ENCODE measurements at places on chromosomes 3 and 15. TPM values are rescaled to one million over a fixed set of nuclear protein-coding genes. Genes with fewer than 3 reads are reported as not detected.

Gene TPRG1
- 3.0 TPM for total RNA-seq

DNA sequence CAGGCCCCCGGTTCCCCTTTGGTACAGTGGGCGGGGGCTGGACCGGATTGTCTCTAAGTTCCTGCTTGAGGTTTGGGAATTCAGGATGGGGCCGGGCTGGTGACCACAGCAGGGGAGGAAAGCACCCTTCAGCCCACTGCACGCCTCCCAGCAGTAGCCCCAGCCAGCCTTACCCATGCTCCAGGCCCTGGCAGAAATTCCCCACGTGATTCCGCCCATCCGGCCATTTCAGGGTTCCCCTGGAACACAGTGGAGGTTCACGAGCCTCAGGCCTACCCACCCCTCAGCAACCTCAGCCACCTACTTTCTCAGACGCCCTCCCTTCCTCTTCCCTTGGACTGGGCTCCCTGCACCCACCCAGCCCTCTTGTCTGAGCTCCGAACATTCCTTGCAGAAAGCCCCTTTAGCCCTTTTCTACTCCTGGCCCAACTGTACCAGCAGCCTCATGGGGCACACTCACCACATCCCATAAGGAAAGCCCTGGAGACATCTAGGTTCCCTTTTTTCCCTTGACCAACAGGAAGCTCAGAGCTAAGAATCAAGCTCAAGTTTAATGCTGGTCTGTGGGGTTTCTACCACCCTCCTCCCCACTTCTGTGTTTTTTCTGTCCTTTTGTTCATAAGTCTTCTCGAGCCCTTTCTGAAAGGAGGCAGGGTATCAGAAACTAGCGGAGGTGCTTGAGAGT, 11.5 kb downstream of the ALS2CL start:
- H3K36me3 ChIP-seq: peaks cover 5% of the 10 kb centered on the region
- no peak overlapping the region for H3K4me3 ChIP-seq
- no peak overlapping the region for H3K27ac ChIP-seq
- DNase-seq: no peak

Gene SLC6A20
- not detected for total RNA-seq

Gene HIGD2B
- not detected for total RNA-seq

DNA sequence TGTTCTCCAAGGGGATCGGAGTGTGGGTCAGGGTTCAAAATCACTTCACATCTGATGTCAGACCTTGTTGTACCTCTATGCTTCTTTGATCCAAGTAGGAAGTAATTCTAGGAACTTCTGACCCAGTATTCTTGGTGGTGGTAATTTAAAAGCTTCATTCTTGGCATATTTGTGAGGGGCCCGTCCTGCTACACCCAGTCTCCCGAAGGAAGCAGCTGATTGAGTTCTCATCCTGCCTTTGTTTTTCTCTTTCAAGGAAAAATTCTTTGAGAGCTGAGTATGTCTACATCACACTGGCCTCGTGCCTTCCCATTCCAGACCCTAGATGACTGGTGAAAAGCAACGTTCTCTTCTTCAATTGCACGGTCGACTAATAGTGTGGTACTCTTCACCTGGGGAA, 234.4 kb upstream of the TPRG1 start:
- H3K27me3 ChIP-seq: no peaks in the 10 kb centered on the region
- no peak overlapping the region for H3K4me3 ChIP-seq
- peaks cover 16% of the 10 kb centered on the region for H3K4me1 ChIP-seq
- peaks cover 5% of the 10 kb centered on the region for H3K36me3 ChIP-seq

GRCh38 chr3:172454180-172454579, 5.9 kb upstream of the GHSR start:
- H3K27me3 ChIP-seq: peaks cover 38% of the 10 kb centered on the region
- H3K27ac ChIP-seq: no peak overlapping the region
- peaks cover 6% of the 10 kb centered on the region for H3K4me1 ChIP-seq
- H3K36me3 ChIP-seq: no peaks in the 10 kb centered on the region

GRCh38 chr3:59620325-59620724, 570.5 kb upstream of the CFAP20DC start:
- peaks cover 6% of the 10 kb centered on the region for H3K27me3 ChIP-seq
- no peak for DNase-seq
- H3K36me3 ChIP-seq: peaks cover 7% of the 10 kb centered on the region
- no peak overlapping the region for H3K4me3 ChIP-seq
- H3K27ac ChIP-seq: no peak overlapping the region

Gene CCR3
- not detected for total RNA-seq

Gene DLL4
- not detected for total RNA-seq

DNA sequence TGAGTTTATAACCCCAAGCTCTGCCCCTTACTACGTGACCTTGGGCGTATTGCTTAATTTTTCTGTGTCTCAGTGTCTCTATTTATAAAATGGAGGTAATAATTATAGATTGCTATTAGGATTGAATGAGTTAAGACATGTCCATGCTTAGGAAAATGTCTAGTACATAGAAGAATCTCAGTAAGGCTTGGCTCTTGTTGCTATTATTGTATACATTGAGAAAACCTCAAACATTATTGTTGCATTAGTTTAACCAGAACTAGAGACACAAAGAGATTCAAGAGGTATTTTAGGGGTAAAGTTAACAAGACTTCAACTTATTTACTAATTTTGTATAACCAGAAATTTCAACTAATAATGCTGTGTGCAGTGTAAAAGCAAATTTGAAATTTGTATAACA, 66.7 kb downstream of the MEF2A start:
- peak overlapping the region; percentile 22 for H3K27ac ChIP-seq
- H3K4me1 ChIP-seq: peaks cover 83% of the 10 kb centered on the region
- H3K27me3 ChIP-seq: no peaks in the 10 kb centered on the region
- DNase-seq: no peak
- H3K36me3 ChIP-seq: peaks cover 38% of the 10 kb centered on the region

Gene LRRN1
- total RNA-seq: 2.2 TPM

- no peak overlapping the region for H3K27ac ChIP-seq
- no peaks in the 10 kb centered on the region for H3K4me1 ChIP-seq
- no peaks in the 10 kb centered on the region for H3K36me3 ChIP-seq
- DNase-seq: no peak
- H3K27me3 ChIP-seq: peaks cover 5% of the 10 kb centered on the region
- no peak overlapping the region for H3K4me3 ChIP-seq
These were observed 192.5 kb downstream of the RSL24D1 start for GRCh38 chr15:55003965-55004873.

Gene RBMS3
- 82.6 TPM for total RNA-seq

GRCh38 chr3:169390741-169391305, 272.7 kb downstream of the MECOM start:
- H3K27ac ChIP-seq: peak overlapping the region; percentile 38
- H3K36me3 ChIP-seq: no peaks in the 10 kb centered on the region
- H3K27me3 ChIP-seq: no peaks in the 10 kb centered on the region
- no peak overlapping the region for H3K4me3 ChIP-seq

- H3K36me3 ChIP-seq: no peaks in the 10 kb centered on the region
- peak; percentile 87 for DNase-seq
- peaks cover 39% of the 10 kb centered on the region for H3K27me3 ChIP-seq
- H3K4me1 ChIP-seq: no peaks in the 10 kb centered on the region
- H3K4me3 ChIP-seq: no peak overlapping the region
These were observed 41.6 kb downstream of the ATP2B2 start for GRCh38 chr3:10463533-10464434.

Data from chondrocyte (in vitro differentiated cells).